ENCODE measurements at places on chromosomes 7 and 10.

GRCh38 chr7:106534271-106534846 is 126.6 kb downstream of the CCDC71L start:
- DNase-seq = no peak

DNA sequence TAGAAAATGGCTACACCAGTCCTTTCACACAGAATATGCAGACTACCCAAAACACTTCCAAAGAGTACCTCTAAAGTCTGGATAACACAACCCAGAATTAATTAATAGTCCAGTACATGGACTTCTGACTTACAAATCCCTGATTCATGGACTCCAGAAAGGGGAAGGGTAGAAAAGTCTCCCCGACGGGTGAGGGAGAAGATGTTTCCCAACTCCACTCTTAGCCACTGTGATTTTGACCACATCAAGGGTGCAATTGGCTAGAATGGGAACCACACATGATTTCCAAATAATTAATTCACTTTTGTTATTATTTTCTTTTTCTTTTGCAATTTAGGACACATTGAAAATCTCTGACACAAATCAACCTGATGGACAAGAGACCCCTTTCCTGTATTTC is 1.4 kb downstream of the TMEM130 start:
- DNase-seq = no peak

DNA sequence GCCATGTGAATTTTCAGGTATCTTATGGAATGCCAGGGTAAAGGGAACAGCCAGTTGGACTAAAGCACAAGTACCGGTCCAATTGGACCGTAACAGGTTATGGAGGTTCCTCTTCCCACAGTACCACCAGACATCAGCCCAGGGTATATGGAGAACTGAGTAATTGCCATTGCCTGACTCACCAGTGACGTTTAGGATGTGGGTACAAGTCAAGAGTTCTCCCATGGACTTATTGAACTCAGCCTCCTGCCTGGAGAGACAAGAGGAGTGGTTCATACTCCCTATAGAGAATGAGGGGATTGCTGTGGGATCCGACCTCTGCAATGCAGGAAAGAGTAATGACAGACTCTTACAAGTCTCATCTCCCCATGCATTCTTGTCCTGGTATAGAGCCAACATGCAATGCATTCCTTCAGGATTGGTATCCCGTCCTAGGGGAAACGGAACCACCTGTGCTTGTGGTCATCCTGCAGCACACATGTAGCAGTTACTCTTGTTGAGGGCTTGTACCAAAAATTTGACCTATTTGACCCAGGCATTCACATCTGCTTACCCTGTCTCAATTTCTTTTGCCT is 30.7 kb upstream of the ELOVL3 start:
- DNase-seq = no peak

GRCh38 chr10:109676703-109677102 is 246.6 kb downstream of the XPNPEP1 start:
- DNase-seq = no peak

DNA sequence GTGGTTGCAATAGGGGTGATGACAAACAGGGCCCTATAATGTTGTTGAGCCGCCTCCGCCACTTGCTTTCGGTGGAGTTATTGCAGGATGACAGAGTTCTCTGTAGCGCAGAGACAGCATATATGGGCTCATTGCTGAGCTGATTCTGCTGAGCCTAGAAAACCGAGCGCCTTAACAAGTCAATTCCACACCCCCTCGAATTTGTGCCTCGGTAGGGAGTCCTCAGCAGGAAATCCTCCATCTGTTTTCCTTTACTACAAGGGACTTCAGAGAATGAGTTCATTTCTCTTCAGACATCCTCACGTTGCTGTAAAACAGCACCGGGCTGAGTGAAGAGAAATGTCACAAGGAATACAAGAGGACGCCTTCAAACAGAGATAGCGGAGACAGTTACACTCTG is 90.7 kb upstream of the KIAA1217 start:
- DNase-seq = no peak

DNA sequence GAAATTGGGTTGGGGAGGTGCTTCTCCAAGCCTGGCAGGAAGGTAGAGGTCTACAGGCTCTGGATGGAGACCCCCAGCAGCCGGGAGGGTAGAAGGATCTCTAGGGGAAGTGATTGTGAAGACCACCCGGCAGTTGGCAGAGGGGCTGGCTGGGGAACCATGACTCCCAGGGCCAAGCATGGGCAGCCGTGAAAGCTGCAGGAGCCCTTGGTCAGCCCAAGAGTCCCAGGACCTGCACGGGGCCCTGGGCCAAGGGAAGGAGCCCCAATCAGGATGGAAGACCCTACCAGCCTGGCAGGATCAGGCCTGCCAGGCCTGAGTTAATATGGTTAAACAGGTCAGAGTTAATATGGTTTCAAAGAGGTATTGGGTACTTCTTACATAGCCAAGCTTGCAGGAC is 126.3 kb upstream of the NANOS1 start:
- DNase-seq = no peak

DNA sequence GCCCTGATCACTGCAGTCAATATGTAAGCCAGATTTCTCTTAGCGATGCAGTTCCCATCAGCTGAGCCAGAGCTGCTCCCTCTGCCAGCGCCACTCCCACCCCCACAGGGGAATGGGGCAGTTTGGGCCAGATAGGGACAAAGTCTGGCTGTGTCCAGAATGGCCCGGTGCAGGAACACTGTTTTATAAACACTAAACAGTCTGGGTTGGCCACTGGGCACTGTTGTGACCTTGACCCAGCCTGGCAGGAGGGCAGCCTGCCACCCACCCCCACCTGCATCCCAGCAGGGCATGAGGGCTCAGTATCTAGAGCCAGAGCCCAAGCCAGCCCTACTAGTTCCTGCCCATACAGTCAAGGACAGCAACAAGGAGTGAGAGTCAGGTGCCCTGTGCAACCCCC is 1.3 kb downstream of the OGDHL start:
- DNase-seq = peak; percentile 15

GRCh38 chr7:92336662-92337340 is 91.0 kb downstream of the ANKIB1 start:
- no peak for DNase-seq

DNA sequence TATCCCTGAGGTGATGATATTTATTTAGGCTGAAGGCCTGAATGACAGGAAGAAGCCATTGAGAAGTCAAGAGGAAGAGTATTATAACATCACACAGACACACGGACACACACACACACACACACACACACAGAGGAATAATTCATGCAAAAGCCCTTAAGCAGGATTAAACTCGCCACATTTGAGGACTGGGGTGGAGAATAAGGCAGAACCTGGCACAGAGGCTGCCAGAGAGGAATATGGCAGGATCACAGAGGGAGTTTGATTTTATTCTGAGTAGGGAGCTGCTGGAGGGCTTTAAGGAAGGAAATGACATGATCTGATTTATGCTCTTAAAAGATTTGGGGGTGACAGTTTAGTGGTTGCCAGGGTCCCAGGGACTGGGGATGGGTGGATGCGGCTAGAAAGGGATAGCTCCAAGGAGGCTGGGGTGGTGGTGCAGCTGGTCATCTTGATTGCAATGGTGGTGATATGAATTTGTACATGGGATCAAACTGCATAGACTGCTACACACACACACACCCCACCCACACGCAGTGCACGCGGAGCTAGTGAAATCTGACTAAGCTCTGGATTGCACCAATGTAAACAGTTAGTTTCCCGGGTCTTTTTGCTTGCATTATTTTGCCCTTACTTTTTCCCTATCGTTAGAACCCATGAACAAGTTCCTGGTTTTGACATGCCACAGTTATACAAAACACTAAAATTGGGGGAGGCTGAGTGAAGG is 11.2 kb downstream of the SMURF1 start:
- DNase-seq = no peak

- no peak for DNase-seq
Measured at GRCh38 chr10:71276873-71277272, 42.2 kb upstream of the SLC29A3 start.

DNA sequence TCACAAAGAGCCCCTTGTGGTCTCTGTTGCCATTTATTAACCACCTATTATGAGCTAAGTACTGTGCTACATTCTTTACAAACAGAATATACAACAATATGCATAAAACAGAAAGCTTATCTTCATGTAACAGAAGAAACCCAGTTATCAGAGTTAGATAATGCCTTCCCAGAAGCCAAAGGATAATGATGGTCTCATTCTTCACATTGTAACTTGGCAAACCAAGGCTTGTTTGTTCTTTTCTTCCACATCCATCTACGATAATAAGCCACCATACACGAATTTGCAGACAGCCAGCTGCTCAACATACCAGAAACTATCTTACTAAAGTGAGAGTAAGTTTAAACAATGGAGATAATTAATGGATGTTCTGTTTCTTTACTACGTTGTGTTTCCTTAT is 127.6 kb downstream of the NEBL start:
- no peak for DNase-seq

- DNase-seq = no peak
Measured at GRCh38 chr7:9557853-9558252, 1124.4 kb downstream of the NXPH1 start.

All from stimulated activated CD8-positive, alpha-beta memory T cell treated with anti-CD3 and anti-CD28 coated beads, Interleukin-4, amount 100 ng/mL, for 48 hours (primary cell).